ENCODE measurements at places on chromosomes 2 and 18.

DNA sequence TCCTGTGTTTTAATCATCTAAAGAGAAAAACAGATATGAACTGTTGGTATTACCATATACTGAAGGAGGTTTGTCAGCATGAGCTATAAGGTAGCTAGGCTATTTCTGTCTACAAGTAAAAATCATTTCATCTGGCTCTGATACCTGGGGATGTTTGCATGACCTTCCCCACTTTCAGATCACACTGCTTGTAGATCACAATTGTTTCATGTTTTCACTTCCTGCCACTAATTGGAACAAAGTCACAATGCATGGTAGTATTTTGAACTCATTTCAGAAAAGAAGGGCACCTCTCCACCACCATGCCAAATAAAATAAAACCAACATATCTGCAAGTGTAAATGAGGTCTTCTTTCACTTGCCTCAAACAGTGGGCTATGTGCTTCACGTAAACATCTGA is 37.8 kb downstream of the NYAP2 start:
- no peak for ATAC-seq

- no peak for ATAC-seq
These were observed 178.7 kb downstream of the ALK start for GRCh38 chr2:29742656-29743055.

- ATAC-seq, result peak; percentile 31
These were observed 21.6 kb upstream of the DSG4 start for GRCh38 chr18:31354990-31355389.

DNA sequence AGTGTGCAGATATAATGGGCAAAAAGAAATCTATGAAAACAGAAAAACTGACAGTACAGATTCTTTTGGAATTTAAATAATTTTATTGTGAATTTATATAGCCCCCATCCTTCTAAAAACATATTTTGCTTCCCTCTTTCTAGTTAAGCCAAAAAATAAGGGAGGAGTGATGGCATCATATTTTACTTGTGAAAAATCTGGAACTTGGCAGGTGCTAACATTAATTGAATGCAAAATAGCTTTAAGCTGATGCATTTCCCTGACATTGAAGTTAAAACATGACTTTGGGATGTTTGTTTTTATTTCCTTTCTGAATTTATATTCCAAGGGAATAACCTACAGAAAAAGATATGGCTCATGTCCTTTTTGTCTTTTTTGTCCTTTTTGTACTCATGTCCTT is 82.6 kb upstream of the RBM44 start:
- no peak for ATAC-seq

DNA sequence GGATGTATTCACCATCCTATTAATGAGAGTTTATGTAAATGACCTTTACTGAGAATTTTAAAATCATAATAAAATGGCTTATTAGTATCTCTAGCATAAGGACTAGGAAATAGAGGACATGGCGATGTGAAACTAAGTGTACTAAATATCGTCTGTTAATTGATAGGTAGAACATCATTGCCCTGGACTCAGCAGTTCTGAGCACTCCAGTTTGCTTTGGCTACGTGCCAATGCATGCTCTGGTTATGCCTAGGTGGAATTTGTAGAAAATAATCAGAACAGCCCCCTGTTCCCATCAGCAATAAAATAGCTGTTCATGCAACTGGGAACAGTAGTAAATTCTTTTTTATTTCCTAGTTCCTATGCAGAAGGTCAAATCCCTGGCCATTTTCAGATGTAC is 247.8 kb downstream of the DOK6 start:
- ATAC-seq, result no peak

- no peak for ATAC-seq
These were observed 119.3 kb upstream of the GYPC start for GRCh38 chr2:126536605-126537200.

DNA sequence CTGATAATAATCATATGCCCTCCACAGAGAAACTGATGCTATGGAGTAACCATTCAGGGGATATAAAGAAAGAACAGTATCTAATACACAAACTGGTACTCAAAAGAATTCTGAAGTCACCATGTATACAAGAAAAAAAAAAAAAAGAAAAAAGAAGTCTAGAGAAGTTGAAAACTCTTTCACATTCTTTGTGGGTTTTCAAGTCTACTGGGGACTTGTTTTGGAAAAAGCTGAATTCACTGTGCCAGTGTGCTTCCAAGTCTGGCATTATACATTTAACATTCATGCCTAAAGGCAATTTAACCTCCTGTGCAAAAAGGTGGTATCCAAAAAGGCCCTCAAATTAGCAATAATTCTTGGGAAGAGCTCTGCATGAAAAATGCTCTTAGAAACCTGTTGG is 94.8 kb upstream of the ITGB6 start:
- ATAC-seq, result no peak

- no peak for ATAC-seq
These were observed 16.4 kb upstream of the STARD7 start for GRCh38 chr2:96225016-96225533.

GRCh38 chr18:57523171-57523956 is 63.1 kb downstream of the FECH start:
- no peak for ATAC-seq

GRCh38 chr2:208248601-208249000 is 6.3 kb downstream of the IDH1 start:
- no peak for ATAC-seq

DNA sequence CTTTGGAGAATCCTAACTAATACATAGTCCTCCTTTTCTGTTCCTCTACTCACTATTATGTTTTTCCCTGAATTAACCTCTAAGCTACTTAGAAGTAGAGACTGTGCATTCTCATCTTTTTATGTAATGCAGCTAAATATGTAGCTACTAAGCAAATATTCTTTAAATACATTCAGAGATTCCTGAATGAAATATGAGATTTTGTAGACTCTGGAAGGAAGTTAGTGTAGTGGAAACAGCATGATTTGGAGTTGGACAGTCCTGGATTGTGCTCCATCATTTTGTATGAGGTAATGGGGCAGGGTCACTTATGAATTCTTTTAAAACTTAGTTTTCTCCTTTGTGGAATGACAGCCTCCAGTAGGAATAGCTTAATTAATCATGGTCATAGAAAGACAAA is 24.7 kb upstream of the NT5C1B start:
- ATAC-seq, result no peak
